ENCODE measurements at places on chromosomes 2 and 18. TPM values are rescaled to one million over a fixed set of nuclear protein-coding genes. Genes with fewer than 3 reads are reported as not detected.
A peak's percentile ranks its signal among the peaks of the same experiment; 100 is the strongest.

The CROCC2 gene
- total RNA-seq = not detected

The EVX2 gene
- total RNA-seq = not detected

DNA sequence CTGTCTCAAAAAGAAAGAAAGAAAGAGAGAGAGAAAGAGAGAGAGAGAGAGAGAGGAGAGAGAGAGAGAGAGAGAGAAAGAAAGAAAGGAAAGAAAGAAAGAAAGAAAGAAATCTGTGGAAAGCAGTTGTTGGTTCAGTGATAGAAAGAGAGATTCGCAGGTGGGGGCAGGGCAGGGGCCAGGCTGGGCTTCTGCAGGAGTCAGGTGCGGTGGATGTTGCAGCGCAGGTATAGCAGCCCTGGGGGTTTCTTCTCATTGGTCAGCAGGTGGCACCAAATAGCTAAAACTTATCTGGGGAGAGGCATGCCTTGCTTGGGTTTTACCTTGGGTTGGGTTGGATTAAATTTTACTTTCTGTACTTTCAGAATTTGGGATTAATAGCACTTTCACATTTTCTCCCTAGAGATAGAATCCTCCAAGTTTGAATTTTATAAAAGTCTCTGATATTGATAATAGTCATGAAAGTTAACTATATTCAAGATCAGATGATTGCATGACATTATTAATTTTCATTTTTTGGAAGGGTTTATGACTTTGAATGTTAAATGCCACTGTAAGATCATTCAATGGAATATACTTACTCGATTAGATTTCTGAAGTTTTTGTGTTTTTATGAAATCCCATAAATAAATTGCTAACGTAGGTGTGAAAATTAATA is 66.6 kb downstream of the SPTBN1 start:
- peak; percentile 86 for DNase-seq
- peaks cover 15% of the 10 kb centered on the region for H3K4me1 ChIP-seq
- peaks cover 18% of the 10 kb centered on the region for H3K36me3 ChIP-seq

The CFAP221 gene
- total RNA-seq = not detected

DNA sequence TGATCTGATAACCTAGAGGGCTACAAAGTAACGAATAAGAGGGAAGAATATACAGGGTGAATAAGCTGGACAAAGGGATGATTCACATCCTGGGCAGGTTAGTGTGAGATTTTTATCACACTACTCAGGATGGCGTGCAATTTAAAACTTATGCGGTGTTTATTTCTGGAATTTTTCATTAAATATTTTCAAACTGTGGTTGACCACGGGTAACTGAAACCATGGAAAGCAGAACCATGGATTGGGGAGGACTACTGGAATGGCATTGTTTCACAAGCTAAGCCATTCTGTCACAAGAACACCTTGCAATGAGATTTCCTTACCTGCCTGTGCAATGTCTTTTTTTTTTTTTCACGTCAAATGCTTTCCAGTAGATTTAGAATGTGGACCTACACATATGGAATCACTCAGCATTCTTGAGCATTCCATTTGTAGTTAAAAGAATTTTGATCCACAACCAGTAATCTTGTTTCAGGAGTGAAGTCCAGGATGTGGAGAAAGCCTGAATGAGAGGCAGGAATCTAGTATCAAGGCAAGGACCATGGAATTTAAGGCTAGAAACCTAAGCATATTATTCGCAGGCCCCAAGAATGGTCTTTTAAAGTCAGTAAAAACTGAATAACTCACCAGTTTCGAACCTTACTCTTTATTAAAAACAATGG is 8.0 kb upstream of the CDK15 start:
- DNase-seq = no peak
- no peak overlapping the region for H3K4me3 ChIP-seq
- H3K27me3 ChIP-seq = no peaks in the 10 kb centered on the region

The HRH4 gene
- not detected for total RNA-seq

GRCh38 chr18:34003687-34004086 is 221.0 kb downstream of the NOL4 start:
- no peaks in the 10 kb centered on the region for H3K36me3 ChIP-seq
- no peak overlapping the region for H3K27ac ChIP-seq
- H3K27me3 ChIP-seq = no peaks in the 10 kb centered on the region
- no peak overlapping the region for H3K4me3 ChIP-seq
- DNase-seq = no peak

- H3K4me1 ChIP-seq = no peaks in the 10 kb centered on the region
- no peaks in the 10 kb centered on the region for H3K27me3 ChIP-seq
- no peak for DNase-seq
- H3K36me3 ChIP-seq = no peaks in the 10 kb centered on the region
- H3K27ac ChIP-seq = no peak overlapping the region
- no peak overlapping the region for H3K4me3 ChIP-seq
These were observed 62.8 kb downstream of the SMIM21 start for GRCh38 chr18:75364512-75365253.

DNA sequence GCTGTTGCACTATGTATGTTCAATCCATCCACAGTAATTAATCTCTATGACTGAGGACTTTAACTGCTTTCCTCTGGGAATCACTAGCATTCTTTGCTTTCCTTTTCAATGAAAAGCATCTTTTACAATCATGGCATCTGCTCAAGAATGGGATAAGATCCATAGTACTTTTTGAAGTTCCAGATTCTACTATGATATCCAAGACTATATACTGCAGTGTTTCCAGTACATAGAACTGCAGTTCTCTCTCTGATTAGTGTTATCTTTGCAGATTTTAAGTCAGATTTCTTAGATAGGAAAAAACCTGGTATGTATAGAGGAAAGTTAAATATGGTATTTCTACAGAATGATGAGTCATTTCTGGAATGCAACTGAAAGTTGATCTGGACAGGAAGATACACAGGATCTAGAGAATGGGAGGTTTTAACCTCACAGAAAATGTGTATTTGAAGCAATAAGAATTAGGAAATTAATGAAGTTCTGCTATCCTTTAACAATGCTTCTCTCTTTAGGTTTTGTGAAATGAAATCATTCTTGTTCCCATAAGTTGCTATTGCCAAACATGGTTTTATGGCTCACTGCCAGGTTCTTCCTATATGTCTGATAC is 670.7 kb downstream of the ERBB4 start:
- DNase-seq = no peak
- H3K27me3 ChIP-seq = no peaks in the 10 kb centered on the region
- no peak overlapping the region for H3K27ac ChIP-seq
- H3K4me1 ChIP-seq = no peaks in the 10 kb centered on the region
- H3K4me3 ChIP-seq = no peak overlapping the region

DNA sequence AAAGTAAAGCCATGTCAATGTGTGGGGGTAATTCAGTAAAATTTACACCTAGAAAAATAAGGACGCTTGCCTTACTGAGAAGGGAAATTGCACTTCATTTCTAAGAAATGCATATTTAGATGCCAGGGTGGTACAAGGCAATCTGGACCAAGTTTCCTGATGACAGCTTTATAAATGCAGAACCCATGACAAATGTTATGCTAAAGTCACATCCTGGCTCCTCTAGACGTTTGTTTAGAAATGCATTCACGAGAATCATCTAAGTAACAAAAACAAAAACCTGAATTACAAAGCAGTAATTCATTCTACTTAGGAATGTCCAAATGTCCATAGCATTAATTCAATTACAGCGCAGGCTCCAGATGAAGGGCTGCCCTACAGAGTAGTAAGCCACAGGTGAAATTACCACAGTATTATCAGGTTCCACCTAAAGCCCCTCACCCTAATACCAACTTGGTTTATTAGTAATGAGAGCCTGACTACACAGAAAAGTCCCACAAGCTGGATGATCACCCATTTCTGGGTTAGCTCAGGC is 49.8 kb downstream of the REV1 start:
- no peak for DNase-seq
- H3K4me3 ChIP-seq = no peak overlapping the region
- peaks cover 54% of the 10 kb centered on the region for H3K36me3 ChIP-seq

DNA sequence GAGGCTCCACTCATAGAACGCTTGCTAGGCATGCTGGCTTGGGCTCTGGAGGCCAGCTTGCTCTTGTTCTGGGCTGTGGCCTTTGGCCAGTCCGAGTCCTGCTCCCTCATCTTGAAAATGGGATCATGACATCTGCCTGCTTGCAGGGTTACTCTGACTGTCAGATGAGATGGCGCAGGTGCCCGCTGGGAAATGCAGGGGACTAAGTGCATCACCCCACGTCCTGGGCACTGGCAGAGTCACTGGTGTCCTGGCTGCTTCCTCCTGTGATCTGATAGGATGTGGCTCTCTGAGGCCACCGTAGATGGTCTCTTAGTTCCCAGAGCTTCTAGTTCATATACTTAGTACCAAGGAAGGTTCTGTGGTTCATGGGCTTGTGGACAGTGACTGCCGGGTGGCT is 18.5 kb downstream of the LDLRAD4 start:
- H3K4me1 ChIP-seq = peaks cover 38% of the 10 kb centered on the region
- DNase-seq = no peak
- H3K27ac ChIP-seq = no peak overlapping the region

DNA sequence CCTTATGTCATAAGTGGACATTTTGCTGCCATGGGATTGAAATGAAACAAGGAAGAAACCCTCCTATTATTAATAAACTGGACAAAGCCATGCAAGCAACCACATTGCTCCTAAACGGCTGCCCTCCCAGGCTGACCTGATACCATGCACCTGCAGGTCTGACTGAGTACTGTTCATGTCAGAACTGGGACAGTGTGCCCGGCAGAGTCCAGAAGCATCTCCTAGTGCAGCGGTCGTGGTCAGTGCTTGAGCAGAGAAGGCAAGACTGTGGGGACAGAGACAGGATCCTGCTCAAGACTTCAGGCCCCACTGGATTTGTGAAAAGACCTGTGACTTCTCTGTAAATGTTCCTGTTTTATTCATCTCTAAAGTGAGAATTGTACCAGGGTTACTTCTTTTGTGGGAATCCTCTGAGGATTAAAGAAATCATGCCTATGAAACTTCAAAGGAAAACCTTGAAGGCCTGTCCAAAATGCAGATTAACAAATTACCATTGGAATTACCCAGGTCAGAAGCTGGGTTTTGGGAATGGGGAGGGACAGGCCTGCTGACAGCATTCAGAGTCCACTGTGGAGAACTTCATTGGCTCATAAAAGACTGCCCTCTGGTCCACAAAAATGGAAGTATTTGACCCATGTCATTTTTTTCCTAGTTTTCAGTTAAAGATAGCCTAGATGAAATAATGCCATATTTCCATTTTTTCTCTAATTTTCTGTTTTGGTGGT is 13.9 kb downstream of the RNF144A start:
- peaks cover 43% of the 10 kb centered on the region for H3K4me1 ChIP-seq
- no peak for DNase-seq
- no peak overlapping the region for H3K27ac ChIP-seq
- H3K4me3 ChIP-seq = no peak overlapping the region
- H3K27me3 ChIP-seq = no peaks in the 10 kb centered on the region

DNA sequence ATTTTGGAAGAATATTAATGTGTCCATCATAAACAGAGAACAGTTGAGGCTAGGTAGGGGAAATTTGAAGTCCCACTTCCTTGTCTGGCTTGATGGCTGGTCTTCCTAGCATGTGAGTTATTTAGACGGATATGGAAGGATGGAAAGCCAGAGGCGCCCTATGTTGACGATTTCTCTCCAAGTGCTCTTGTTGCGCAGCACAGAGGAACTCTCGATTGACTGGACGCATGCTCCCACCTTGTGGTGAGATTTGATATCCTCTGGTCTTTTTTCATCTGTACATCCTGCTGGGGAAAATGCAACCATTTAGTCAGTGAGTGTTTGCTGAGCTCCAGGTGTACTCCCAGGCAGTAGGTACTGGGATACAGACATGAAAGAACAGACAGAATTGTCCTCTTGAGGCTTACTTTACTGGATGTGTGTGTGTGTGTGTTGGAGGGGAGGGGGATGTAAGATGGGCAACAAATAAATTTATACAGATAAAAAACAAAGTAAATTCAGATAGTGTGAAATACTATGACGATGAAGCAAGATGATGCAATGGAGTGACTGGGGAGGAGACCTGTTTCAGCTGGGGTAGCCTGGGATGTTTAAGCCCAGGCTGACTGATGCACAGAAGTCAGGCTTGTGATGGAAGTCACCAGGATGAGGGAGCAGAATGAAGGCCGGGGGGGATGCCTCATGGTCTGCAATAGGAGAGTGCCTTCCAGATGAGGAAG is 137.2 kb downstream of the TRIM43 start:
- DNase-seq = peak; percentile 76
- H3K27me3 ChIP-seq = no peaks in the 10 kb centered on the region
- no peaks in the 10 kb centered on the region for H3K4me1 ChIP-seq

The ITGB6 gene
- total RNA-seq = not detected

GRCh38 chr2:88754585-88755320 is 63.3 kb downstream of the RPIA start:
- no peak overlapping the region for H3K4me3 ChIP-seq
- no peaks in the 10 kb centered on the region for H3K27me3 ChIP-seq

The PSMA8 gene
- not detected for total RNA-seq

All from HepG2 (cell line).